Lower lobe of right lung (tissue), 2 donors: ENCODE measurements at places on chromosomes 3 and 15.
A peak's percentile ranks its signal among the peaks of the same experiment; 100 is the strongest.

GRCh38 chr15:63941698-63942465 is 104.4 kb downstream of the DAPK2 start:
- DNase-seq = no peak

GRCh38 chr3:170632780-170633179 is 46.9 kb upstream of the SLC7A14 start:
- no peak for DNase-seq

DNA sequence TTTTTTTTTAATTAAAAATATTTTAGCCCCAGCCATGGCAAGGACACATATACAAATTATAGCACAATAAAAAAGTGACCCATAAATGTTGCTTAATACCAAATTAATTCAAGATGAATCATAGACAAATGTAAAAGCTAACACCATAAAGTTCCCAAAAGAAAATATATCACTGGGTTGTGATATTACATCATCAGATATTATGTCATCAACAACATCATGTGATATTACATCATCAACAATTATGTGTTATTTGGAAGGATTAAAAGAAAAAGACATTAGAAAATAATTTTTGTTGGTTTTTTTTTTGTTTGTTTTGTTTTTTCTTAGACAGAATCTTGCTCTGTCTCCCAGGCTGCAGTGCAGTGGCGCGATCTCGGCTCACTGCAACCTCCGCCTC is 34.5 kb upstream of the ABHD10 start:
- DNase-seq = no peak

DNA sequence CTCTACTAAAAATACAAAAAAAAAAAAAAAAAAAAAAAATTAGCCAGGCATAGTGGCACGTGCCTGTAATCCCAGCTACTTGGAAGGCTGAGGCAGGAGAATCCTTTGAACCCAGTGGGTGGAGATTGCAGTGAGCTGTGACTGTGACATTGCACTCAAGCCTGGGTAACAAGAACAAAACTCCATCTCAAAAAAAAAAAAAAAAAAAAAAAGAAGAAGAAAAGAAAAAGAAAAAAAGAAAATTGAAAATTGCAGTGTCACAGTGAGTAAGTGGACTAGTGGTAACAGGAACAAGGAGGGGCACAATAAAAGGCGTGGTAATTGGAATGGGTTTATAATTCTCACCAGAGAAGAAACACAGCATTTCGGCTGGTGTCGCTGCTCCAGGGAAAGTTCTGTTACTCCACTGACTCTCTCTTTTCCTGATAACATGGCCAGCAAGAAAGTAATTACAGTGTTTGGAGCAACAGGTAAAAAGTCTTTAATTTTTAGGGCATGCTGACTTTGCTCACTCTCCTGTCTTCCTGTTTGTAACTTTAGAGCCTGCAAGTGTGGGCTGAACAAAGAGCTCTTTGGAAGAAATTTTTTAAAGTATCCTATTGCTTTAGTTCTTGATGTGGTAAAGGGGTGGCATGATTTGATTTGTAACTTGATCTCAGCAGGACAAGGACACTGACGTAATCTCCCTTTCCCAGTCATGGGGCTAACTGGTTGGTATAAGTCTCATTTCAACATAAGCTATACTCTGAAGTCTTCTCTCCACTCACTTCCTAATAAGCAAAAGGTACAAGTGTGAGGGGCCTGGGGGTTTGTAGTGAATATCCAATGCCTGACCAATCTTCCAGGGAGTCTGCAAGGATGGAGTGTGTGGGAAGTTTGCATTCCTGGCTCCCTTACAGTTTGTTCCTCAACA is 22.1 kb upstream of the TRA2B start:
- no peak for DNase-seq

DNA sequence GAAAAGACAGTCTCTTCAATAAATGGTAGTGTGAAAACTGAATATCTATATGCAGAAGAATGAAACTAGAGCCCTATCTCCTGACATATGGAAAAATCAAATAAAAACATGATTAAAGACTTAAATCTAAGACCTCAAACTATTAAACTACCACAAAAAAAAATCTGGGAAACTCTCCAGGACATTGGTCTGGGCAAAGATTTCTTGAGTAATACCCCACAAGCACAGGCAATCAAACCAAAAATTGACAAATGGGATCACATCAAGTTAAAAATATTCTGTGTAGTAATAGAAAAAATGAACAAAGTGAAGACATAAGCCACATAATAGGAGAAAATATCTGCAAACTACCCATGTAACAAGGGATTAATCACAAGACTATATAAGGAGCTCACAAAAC is 286.4 kb downstream of the TBC1D5 start:
- no peak for DNase-seq

GRCh38 chr3:129793942-129794310 is 99.6 kb downstream of the TMCC1 start:
- DNase-seq = no peak

DNA sequence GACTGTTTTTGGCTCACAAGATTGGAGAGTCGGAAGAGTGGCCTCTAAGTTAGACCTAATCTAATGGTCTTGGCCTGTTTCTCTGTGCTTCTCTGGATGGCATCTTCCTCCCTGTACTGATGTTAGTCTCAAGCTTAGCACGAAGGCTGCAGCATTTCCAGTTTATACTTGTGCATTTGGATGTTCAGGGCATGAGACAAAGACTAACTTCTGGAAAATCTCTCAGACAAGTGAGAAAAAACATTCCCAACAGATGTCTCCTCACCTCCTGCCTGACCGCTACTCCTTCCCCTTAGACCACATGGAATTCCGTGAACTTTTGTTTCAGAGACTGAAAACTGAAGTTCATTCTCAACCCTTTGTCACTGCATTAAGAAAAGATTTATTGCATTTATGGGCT is 410.8 kb upstream of the MCTP2 start:
- no peak for DNase-seq

- peak; percentile 82 for DNase-seq
Measured at GRCh38 chr3:11642431-11643191, 1.1 kb downstream of the VGLL4 start.

- DNase-seq = no peak
Measured at GRCh38 chr3:15666277-15666676, 64.7 kb downstream of the BTD start.

DNA sequence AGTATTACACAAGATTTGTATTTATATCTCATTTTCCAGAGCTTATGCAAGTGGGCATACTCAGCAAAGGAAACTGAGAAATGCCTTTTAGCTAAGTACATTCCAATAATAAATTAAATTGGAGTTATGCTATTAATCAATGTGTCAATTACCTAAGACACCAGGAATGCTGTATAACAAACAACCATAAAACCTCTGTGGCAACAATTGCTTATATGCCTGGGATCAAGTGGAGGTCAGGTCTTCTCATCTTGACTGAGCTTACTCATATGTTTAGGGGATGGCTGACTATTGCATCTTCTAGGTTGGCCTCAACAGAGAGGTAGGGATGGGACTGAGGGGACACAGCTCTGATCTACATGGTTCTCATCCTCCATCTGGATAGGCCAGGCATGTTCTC is 30.7 kb downstream of the CD200R1L start:
- no peak for DNase-seq

GRCh38 chr3:101928890-101929289 is 79.6 kb downstream of the NFKBIZ start:
- no peak for DNase-seq

- no peak for DNase-seq
Measured at GRCh38 chr3:45537970-45538640, 56.4 kb upstream of the LIMD1 start.

DNA sequence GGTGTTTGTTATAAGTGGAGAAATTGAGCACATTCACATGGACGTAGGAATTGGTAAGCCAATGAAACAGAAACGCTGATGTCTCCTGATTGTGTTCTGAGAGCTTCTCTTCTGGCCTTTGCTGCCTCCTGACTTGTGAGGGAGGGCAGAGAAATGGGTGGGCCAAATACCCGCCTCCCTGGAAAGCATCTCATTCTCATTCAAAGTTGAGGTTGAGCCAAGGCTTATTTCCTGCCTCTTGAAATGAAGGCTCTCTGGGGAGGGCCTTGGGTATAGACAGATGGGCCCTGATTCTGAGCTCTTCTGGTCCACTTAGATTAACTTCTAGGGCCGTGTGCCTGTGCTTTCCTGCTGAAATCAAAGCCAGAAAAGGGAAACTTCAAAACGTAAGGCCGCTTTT is 57.4 kb upstream of the MYZAP start:
- DNase-seq = no peak

- no peak for DNase-seq
Measured at GRCh38 chr3:31546162-31546561, 13.4 kb downstream of the STT3B start.

DNA sequence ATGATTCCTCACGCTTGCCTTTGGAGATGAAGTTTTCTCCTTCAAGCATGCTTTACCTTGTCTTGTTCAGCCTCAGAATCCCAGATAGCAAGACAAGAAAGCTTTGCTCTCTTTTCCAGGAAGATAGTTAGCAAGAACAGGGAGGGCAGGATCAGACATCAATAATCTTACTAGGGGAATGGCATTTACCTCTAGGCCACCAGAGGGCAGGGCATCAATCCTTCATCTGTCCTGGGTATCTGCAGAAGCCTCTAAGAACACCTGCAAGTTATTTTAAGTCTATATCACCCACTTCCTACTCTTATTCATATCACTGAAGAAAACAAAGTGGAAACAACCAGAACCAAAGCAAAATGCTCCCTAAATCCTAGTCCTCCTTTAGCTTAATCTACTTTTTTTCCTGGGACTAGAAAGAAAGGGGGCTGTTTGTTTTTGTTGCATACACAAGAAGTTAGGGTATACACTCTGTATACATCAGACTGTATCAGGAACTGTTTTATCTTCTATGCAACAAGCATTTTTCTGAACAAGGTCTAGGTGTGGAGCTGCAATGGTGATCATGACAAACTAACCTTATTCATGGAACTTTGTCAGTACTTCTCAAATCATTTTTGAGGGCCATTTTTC is 862.5 kb downstream of the CADM2 start:
- no peak for DNase-seq

GRCh38 chr3:185971579-185971978 is 33.8 kb upstream of the TRA2B start:
- no peak for DNase-seq

- no peak for DNase-seq
Measured at GRCh38 chr3:10272977-10273376, 19.8 kb downstream of the GHRL start.

- DNase-seq = no peak
Measured at GRCh38 chr15:70794596-70795310, 31.4 kb upstream of the UACA start.

DNA sequence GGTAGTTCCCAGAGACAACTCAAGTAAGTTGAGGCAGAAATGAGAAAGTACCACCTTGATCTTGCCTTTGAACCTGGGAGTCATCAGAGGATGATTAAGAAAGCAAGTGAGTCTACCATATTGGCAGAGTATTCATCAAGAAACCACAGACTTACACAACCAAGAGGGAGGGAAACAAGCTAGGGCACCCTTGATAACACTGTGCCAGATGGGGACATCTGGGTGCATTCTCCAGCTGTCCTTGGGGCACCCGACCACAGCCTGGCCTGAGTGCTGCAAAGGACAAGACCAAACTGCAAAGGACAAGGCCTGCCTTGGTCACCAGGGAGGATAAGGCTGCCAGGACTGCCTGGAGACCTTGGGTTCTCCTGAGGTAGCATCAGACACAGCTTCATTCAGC is 553.6 kb downstream of the EPHB1 start:
- DNase-seq = no peak

DNA sequence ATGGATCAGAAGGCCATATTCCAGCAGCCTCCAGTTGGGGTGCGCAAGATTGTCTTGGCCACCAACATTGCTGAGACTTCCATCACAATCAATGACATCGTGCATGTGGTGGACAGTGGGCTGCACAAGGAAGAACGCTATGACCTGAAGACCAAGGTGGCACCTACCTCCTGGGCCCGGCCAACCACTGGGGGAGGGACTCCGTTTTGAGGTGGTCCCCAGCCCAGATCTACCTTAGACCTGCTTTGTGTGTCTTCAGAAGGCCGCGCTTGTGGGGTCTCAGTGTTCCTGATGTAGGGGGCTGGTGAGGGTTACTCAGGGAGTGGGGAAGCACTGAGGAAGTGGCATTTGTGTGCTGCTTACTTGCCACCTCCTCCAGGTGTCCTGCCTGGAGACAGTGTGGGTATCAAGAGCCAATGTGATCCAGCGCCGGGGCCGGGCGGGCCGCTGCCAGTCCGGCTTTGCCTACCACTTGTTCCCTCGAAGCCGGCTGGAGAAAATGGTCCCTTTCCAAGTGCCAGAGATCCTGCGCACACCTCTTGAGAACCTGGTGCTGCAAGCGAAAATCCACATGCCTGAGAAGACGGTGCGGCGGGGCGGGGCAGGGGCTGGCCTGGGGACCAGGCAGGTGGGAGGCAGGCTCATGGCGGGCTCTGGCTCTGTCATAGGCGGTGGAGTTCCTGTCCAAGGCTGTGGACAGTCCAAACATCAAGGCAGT is 45.0 kb downstream of the DHX30 start:
- DNase-seq = no peak

DNA sequence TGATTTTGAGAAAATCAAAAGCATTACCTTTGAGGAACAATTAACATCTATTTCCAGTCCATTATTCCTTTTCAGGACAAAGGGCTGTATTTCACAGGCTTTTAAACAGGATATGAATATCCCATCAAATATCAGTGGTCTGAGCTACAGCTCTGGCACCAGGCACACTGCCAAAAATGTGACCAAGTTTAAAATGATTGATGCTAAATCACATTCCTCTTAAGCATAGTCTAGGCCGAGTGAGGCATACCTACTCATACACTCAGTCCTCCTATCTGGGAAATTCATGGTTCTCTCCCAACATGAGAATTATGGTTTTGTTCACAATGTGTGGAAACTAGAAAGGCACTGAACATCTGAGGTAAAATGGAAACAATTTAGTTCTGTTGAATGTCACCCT is 683.5 kb downstream of the TUSC7 start:
- no peak for DNase-seq

DNA sequence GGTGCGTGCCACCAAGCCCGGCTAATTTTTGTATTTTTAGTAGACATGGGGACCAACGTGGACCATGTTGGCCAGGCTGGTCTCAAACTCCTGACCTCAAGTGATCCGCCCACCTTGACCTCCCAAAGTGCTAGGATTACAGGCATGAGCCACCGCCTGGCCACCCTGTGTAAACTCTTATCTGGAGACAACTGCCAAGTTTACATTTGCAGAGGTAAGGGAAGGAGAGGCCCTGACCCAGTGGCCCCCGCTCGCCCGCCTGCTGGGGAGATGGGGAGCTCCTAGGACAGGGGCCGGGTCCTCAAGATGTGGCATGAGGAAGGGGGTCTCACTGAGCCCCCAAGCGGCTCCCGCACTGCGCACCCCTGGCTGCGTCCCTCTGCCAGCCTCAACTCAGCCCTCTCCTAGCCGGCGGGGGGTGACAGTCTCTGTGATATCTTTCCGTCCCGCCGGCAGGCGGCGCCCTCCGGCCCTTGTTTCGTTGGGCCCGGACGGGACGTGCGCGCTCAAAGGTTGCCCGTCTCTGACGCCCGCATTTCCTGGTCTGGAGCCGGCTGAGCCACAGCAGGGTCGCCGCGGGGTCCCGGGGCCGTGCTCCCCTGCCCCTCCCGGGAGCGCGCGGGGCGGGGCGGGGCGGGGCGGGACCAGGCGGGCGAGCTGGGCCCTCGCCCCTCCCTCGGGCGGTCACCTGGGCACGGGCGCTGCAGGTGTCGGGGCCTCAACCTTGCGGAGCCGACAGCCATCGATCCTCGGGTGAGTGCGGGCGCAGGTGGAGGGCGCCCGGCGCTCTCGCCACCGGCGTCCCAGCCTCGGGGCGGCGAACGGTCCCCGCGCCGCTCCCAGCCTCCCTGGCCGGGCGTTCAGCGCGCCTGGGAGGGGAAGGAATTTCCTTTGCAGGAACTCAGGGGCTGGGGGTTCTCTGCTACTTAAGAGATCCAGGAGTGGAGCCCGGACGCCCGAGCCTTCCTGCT is at the start of gene GPR160:
Gene GPR160 (plus strand): TSS at position 533 of the 971 bp plus-strand sequence. CDS start 45,978 bp downstream, outside the sequence.
- DNase-seq = peak; percentile 94

GRCh38 chr3:115800489-115801075 is 177.3 kb downstream of the GAP43 start:
- no peak for DNase-seq
